ENCODE measurements at places on chromosomes 12 and 14. TPM values are rescaled to one million over a fixed set of nuclear protein-coding genes. Genes with fewer than 3 reads are reported as not detected.
A peak's percentile ranks its signal among the peaks of the same experiment; 100 is the strongest.

DNA sequence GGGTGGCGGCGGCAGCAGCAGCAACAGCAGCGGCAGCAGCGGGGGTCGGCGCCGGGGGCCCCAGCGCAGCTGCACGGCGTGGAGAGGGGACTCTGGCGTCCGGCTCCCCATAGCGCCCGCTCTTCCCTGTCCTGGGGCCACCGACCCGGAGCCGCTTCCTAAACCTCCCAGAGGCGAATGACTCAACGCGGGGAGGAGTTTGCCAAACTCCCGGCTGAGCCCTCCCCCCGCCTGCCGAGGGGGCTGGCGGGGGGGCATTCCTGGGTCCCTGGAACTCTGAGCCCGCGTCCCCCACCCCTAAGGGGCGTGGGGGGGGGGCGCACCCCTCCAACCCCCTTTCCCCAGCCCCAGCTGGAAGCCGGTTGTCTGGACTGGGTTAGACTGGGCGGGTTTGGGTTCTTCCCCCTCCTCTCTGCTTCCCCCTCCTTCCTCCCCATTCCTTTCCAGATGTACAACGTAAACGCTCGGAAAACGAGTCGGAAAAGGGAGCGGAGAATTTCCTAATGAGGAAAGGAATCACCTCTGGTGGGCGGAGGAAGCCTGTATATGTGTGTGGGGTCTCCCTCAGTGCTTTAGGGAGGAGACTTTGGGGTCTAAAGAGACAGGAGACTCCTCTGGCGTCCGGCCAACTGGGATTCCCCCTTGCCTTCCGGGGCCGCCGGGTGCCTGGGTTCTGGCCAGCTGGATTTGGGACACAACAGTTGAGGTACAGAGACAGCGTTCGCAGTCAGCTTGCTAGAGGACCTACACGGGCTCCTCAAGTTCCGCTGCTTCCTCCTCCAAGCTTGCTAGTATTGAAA, at the start of gene ITGA5:
Gene ITGA5 (minus strand): TSS at position 179 of the 800 bp plus-strand sequence. CDS start 68 bp downstream, at position 111.
- DNase-seq: peak; percentile 90

GRCh38 chr12:93702707-93703315, 25.6 kb downstream of the CRADD start:
- DNase-seq: no peak

GRCh38 chr12:42704810-42705401, 115.4 kb upstream of the PRICKLE1 start:
- no peak for DNase-seq

- no peak for DNase-seq
Observed at GRCh38 chr14:99189201-99189801, 82.7 kb downstream of the BCL11B start.

DNA sequence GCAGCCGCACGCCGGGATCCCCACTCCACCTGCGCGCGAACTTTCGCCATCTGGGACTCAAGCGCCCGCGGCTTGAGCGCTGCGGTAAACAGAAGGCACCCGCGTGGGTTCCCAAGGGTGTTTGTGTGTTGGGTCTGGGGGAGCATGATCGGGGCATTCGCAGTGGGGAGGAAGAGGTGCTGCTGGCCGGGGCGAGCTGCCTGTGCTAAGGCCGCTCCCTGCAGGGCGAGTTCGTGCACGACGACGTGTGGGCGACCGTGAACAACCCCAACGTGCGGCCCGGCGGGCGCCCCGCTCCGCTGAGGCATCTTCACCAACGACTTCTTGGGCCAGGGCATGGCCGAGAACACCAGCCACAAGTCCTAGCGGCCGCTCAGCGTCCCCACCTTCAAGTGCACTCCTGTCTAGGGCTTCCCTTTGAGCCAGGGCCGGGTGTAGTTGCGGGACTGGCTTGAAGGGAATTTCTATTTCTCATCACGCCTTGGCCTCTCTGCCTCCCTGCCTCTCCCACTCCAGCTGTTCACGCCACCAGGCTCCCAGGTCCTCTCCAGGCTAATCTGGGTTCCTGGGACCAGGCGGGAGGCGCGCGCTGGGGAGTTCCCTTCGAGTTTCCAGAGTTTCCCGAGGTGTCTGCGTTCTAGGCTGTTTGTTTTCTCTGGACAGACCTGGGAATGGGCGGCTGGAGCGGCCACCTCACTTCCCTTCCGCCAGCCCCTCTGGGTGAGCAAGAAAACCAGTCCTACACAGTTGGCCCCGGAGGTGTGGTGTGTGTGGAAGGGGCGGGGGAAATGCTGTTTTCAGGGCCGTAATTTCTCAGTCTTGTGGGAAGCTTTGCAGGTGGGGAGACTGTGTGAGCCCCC, 417.8 kb upstream of the TMTC1 start:
- peak; percentile 56 for DNase-seq

DNA sequence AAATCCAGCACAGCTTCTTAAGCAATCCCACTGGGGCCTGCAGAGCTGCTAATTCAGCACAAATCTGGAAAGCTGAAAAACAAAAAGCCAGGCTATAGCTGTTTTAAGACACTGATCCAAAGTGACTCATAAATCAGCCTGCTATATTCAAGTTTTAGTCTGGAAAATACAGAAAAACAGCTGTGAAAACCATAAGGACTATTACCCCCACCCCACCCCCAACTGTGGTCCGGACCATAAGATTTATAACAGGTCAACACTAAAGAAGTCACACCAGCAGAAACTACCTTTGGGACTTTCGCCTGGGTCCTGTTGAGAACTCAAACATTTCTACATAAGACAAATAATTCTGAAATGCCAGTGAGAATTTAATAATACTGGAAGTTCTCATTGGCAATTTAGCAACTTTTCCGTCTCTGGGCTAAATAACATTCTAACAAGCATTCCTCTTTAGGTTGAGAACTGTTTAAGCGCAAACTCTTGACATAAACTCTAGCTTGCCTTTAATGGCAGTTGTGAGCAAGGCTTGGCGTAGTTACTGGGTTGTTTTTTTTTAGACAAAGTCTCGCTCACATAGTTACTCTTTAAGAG, 3.3 kb downstream of the LRIG3 start:
- DNase-seq: no peak

DNA sequence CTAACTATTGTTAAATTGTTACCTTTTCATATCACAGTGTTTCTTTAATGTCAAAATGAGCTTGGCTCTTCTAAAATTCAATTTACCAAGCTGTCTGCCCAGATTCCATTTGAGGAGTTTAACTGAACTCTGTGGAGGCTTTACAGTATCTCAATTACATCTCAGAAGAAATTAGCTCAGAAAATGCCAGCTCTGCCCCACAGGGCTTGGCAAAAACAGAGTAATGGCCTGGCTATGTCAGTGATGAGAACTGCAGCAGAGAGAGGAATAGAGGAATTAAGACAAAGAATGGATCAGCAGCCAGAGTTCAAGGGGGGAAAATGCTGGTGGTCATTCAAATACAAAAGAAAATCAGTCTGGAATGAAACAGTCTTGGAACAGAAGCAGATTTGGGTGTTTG, 15.8 kb upstream of the TMTC1 start:
- no peak for DNase-seq

GRCh38 chr14:24059841-24060388, 8.1 kb downstream of the CARMIL3 start:
- no peak for DNase-seq

DNA sequence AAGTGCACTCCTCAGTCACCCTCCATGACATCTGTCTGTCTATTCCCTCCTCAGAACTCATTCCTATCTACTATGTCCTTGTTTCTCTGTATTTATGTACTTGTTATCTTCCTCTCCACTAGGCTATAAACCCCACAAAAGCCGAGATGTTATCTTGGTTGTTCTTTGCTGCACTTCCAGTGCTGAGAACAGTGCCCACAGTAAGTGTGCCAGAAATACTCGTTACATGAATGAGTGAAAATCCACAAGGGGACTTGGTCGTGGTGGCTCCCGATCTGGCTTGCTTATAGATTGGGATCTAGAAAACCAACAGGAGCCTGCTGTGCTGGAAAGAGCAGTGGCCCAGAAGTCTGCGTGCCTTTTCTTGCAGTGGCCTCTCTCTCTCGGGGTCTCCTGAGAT, 111.9 kb upstream of the PRMT8 start:
- no peak for DNase-seq

- DNase-seq: no peak
Observed at GRCh38 chr14:74240794-74241651, 1.8 kb downstream of the VSX2 start.

GRCh38 chr14:35346738-35347322, 54.6 kb downstream of the PSMA6 start:
- DNase-seq: no peak

DNA sequence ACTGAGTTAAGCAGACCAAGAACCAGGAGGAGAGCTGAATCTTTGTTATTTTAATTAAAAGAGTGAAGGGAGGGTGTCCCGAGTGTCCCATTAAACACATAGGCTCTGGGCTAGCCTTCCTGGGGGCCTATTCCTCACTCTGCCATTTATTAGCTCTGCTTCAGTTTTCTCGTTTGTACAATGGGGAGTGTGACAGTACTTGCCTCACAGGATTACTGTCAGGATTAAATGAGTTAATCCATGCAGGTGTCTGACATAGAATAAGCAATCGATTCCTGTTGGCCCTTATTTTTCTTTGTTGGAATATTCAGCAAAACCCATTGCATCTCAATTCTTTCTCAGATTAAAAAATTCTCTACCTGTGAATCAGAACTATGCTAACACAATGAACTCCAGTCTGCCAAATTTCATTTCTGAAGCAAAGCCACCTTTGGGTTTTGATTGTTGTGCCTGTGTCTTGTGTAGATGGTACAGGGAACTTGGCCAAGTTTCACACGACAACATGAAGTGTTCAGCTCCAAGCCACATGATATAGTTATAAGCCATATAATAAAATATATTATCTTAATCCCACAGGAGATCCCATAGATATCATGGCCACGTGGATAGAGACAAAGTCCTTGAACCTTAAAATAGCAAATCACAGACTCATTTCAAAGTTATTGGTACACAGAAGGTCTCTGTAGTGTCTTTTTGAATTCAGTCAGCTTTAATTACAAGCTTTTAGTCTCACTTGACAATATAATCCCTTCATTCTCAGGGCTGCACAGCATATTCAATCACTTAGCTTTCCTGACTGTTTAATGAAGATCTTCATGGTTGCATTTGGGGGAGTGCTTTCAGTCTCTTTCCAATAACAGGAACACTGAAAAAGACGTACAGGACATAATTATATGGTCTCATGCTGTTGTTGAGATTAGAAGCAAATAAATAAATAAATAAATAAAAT, 34.4 kb upstream of the CRY1 start:
- DNase-seq: no peak

DNA sequence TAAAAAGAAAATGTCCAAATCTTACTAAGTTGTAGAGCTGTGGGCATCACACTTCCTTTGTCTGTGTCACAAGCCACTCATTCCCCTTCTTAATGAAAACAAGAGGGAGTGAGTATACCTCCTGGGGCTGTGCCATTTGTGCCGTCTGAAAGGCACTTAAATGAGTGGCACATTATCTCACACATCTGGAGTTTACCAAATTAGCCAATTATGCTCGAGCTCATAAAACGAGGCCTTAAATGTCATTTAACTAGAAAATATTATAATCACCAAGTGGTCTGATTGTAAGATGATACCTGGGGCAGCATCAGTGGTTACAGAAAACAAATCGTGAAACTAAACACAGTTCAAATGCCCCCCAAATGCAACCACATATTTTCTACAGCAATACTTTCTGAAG, 146.1 kb downstream of the PAX9 start:
- no peak for DNase-seq

GRCh38 chr12:121093487-121093891, 39.2 kb upstream of the P2RX7 start:
- DNase-seq: no peak

GRCh38 chr12:53299101-53299453, 418 bp upstream of the MYG1 start:
- DNase-seq: no peak

- no peak for DNase-seq
Observed at GRCh38 chr12:92703786-92704185, 997 bp downstream of the PLEKHG7 start.

DNA sequence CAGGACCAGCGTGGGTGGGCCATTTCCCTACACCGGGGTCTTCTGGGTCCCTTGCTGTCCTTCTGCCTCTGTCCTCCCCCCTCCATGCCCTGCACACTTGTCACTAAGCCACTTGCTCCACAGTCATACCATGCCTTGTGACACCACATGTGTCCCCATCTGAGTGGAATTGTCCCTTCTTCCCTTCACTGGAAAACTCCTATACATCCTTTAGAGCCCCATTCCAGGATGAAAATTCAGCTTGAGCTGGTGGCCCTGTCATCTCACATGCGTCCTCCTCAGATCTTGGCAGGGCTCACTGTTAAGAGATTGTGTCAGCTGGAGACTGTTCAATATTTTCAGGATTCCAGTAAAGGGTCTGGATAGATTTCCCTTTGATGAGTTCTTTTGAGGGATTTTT, 87.4 kb downstream of the DNAH10 start:
- no peak for DNase-seq

DNA sequence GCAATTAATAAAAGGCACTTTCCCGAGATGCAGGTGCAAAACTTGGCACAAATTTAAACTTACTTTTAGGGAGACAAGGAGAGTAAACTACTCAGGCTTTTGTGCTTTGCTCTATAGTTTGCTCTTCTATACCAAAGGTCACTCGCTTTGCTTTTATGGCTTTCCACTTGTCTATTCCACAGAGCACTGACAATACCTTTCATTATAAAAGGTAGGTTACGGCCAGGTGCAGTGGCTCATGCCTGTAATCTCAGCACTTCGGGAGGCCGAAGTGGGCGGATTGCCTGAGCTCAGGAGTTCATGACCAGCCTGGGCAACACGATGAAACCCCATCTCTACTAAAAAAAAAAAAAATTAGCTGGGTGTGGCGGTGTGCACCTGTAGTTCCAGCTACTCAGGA, 32.9 kb downstream of the ALKBH1 start:
- no peak for DNase-seq

DNA sequence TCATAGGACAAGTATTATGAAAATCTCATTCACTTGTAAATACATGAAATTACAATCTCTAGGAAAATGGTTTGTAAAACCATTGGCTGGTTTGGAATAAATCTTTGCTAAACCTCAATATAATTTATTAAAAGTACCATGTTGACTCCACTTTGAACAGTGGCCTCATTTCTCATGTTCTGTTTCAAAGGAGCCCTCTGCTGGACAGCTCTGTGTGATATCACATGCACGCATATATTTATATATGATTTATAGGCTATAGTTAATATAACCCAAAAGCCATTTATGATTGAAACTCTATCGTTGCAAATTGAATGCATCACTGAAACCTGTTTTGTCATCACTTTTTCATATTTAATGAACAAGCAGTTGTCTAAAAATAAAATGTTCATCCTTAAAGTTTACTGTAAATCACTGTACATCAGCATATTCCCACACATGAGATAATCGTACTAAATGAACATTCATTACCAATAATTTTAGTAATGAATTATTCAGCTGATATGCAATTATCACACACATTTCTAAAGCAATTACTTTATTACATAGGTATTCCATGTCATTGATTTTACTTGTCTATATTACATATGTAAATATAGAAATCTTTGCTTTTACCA, 493.8 kb downstream of the NPAS3 start:
- DNase-seq: no peak

The IL26 gene
- total RNA-seq: not detected

The WNT1 gene
- not detected for total RNA-seq

The TPH2 gene
- not detected for total RNA-seq

The COL2A1 gene
- total RNA-seq: not detected

The MAP3K9 gene
- 0.36 TPM for total RNA-seq

The TAS2R50 gene
- 2.7 TPM for total RNA-seq

Data from sciatic nerve (tissue), 2 donors.